ENCODE measurements at places on chromosomes 5 and 9.

DNA sequence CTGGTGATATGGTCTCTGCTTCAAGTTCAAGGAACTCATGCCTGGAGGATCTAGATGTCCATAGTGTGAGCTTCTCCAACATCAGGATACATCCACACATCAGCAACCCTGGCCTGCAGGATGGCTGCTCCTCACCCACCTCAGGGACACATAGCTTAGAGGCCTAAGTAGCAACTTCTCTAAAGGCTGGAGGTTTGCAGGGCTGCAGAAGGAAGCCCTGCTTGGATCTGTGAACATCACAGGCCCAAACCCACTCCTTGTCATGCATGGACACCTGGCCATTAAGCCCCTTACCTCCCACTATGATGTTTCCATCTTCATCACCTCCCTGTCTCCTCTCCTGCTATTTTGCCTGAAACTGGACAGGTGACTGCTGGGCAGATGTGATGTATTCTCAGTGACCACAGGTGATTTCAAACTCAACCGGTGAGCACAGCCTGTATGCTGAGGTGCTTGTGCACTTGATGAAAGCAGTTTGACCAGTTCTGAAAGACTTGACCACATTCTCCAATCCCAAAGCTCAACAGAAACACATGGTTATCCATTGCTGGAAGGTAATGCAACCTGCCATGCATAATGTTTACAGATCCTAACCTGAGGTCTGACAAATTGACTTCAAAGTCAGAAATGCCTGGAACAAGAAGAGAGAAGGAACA lies 205.2 kb downstream of the FSTL4 start:
- no peak for DNase-seq

DNA sequence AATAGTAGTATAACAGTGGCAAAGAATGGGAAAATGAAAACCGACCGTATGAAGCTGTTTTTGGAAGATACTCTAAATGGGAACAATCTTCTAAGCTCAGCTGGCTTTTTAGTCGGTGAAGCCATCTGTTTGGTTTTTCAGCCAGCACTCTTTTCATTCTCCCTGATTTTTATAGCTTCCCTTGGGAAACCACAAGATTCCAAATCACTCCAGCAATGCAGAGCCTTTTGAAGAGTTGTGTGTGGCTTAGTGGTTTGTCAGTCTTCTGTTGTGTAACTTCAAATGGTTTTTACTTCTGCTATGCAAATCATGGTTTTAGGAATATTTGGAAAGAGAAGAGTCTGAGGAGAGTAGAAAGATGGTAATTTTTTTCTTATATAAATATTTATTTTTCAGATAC lies 180.7 kb downstream of the KDM4C start:
- DNase-seq, result peak; percentile 50

DNA sequence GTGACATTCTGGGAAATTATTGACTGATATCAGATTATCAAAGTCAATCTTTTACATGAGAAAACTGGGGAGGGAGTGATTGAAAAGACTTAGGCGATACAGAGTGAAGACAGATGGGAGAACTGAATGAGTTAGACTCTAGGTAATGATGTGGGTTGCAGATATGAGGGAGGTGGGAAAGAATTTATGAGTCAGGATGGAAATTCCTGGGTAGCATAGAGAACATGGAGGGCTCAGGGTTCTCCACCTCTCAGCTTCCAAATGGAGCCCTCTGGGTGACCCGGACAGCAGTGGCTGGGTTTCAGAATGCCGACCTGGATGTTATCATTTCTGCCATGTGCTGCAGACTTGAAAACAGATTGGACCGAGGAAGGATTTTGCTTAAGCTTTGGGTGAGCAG lies 75.4 kb upstream of the SHB start:
- DNase-seq, result peak; percentile 67

GRCh38 chr9:19533373-19533772 lies 124.6 kb downstream of the ACER2 start:
- no peak for DNase-seq

DNA sequence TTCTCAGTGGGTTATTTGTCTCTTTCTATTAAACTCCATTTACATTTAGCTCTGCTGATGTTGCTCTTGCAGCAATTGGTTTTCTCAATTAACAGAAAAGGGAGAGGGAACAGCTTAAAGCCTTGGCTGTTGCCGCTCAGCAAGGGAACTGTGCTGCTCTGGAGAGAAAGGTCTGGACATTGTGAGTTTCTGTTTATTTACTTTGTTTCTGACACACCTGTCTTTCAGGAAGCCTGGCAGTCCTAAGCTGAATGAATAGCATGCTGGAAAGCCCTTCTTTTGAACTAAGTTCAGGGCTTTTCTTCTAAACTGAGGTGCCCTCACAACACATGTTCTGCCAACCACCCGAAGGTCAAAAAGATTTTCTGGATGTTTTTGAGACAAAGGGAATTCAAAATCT lies 491.9 kb downstream of the PDE4D start:
- no peak for DNase-seq

GRCh38 chr5:148457183-148457620 lies 73.4 kb downstream of the FBXO38 start:
- no peak for DNase-seq

GRCh38 chr5:31477516-31477915 lies 54.4 kb downstream of the DROSHA start:
- DNase-seq, result no peak

GRCh38 chr9:130199605-130200004 lies 27.4 kb downstream of the NCS1 start:
- DNase-seq, result no peak

- DNase-seq, result no peak
These were observed 612.0 kb upstream of the CLINT1 start for GRCh38 chr5:158470764-158471534.

- DNase-seq, result no peak
These were observed 639.7 kb downstream of the PTPRD start for GRCh38 chr9:9973062-9973461.

- DNase-seq, result peak; percentile 82
These were observed 251.4 kb upstream of the IL12B start for GRCh38 chr5:159581502-159582249.

GRCh38 chr5:55969956-55970355 lies 24.8 kb downstream of the IL6ST start:
- no peak for DNase-seq

- DNase-seq, result no peak
These were observed 97.2 kb downstream of the F2RL2 start for GRCh38 chr5:76525956-76526355.

DNA sequence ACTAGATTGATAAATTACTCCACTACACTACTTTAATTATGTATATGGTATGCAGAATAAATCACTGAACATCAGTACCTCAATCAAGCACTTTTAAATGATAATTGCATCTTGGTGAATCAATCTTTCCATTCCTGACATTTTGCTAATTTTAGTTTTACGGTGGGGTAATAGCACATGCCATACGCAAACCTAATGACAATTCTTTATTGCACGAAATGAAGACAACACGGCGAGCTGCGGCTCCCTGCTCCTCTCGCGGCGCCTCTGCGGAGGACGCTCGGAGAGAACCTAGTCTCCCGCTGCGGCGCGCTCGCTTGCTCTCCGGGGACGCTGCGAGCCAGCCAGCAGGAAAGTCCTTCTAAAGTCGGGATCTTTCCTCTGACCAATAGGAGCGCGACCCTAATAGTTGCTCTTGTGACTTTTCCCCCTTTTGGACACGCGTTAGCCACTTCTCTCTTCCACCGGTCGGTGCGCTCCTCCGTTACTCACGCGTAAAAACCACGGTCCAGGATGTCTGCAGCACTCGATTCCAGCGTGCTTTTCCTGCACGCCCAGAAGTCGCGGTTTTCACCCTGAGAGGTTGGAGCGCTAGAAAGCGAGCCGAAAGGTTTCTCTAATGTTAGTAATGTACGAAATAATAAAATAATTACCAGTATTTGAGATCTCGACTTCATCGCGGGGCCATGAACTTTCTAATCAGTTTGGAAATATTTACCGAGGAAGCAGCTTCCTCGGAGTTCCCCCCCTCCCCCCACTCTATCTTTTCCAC lies 1.0 kb upstream of the MEF2C start:
- peak; percentile 62 for DNase-seq
